Stimulated activated CD4-positive, alpha-beta T cell treated with anti-CD3 and anti-CD28 coated beads, TNF-alpha, amount 100 ng/mL, for 24 hours (primary cell): ENCODE measurements at places on chromosomes 6 and 20.

DNA sequence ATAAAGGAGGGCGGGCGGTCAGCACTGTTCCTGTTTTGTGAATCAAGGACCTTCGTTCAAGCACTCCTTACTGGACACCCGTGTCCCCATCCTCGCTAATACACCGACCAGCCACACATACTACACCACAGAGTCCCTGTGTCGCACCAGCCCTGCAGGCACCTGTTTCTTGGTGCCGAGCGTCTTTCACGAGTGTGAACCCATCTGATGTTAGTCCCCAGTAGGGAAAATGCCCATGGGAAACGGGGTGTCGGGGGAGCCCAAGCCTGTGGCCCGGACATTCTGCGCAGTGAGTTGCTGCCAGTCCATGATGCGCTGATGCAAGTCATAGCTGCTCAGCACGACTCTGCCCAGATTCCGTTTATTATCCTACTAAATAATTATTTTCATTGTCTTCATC is 74.7 kb downstream of the TTLL2 start:
- no peak for DNase-seq

- DNase-seq, result no peak
These were observed 8.3 kb downstream of the TBC1D7 start for GRCh38 chr6:13319891-13320564.

DNA sequence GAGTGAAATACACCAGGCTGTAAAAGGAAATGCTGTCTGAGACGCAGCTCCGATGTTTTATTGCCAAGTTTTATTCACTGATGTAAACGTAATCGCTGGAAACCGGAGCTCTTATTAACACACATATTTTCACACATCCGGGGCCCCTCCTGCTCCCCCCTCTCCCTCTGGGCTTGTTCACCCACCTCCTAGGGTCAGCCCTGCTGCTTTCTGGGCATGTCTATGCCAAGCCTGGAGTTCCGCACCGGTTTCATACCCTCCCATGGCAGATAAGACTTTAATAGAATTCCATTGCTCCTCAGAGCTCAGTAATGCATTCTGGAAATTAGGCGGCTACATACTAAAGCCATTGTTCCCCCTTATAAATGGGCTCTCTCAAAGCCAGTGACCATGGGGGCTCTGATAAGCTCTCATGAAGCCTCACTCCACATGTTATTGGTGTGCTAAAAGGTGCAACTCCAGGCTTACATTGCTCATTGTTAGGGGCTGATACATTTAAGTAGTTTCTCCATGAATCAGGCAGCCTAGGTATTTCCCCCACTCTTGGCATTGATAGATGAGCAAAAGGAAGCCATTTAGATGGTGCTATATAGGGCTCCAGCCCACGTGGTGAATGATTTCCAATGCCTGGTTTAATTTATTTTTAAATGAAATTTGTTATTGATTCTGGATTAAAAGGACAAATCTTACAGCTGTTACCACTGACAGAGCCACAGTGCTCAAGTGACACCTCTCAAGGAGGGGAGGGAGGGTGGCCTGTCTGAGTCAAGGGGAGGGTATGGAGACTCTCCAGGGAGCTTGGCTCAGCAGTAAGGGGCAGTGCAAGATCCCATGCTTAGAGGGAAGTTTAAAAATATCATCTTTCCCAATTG is 4.5 kb upstream of the VSTM2L start:
- no peak for DNase-seq

GRCh38 chr20:60086821-60087562 is 128.8 kb downstream of the CDH26 start:
- no peak for DNase-seq

DNA sequence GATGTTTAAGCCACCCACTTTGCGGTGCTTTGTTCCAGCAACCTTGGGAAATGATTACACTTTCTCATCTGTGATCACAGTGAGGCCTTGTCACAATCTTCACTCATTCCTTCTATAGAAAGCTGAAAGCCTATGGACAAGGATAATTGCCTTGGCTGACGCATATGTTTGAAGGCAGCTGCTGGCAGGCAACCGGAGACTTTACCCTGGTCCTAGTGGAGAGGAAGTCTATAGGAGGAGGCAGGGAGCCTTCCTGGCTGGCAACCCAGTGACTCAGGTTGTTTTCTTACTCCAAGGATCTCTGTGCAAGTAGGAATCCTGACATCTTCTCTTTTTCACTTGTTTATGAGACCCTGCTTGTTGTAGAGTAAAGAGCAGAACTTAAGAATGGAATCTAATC is 34.1 kb upstream of the ESR1 start:
- no peak for DNase-seq

DNA sequence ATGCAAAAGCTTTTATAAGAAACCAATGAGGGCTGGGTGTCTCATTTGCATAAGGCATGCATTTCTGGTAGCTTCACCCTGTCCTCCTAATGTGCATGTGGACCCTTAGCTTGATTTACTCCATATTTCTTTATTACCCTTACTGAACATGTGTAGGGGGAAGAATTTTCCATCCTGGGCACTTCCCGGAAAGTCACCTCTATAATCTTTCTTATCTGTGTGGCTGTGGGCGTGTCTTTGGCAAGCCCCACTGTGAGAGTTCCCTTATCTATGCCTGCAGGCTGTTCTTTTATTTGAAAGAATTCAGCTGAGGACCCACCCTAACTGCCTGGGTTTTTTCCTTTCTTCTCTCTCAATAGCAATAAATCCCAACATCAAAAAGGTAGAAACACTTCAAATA is 627.8 kb downstream of the DOK5 start:
- DNase-seq, result no peak

GRCh38 chr6:18579166-18579565 is 192.0 kb downstream of the RNF144B start:
- no peak for DNase-seq

- DNase-seq, result no peak
These were observed 110.4 kb downstream of the MYB start for GRCh38 chr6:135291288-135292076.

DNA sequence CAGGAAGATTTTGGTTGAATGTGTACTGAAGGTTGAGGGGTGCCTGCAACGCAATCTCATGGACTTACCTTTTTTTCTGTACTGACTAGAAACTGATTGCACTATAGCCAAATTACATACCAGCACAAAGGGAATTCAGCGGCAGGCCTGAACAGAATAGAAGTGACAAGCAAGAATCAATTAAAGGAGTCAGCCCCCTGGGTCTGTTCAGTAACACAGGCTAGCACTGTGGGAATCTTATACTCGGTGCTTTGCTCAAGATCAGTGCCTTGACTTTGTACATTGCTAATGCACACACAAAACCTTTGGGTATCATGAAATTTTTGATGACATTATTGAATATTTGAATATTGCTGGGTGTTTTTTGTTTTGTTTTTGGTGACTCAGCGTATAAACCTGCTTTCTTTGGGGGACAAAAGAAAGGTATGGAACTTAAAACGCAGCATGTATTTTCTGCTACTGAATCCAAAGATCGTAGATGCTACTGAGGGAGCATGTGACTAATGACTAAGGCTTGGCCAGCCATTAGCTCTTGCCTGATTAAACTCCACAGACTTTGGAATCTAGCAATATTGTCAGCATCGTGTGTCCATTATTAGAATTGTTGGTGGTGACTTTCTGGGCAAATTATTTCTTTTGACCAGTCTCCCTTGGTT is 236.6 kb downstream of the ARID1B start:
- DNase-seq, result no peak

DNA sequence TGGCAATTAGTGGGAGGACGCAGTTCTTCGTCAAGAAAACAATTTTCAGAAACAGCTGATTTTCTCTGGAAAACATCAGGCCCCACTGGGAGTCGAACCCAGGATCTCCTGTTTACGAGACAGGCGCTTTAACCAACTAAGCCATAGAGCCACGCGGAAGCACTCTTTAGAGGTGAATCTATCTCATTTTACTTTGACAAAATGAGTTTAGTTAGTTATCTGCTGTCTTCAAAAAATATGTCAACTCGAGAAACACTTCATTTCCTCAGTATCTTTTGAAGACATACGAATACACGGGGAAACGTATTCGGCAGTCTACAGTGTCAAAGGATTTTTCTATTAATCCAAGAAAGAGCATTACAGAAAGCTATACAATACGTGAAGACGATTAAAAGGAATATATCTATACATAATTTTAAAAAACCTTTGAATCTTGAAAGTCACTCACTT is 26.7 kb downstream of the GPX6 start:
- peak; percentile 44 for DNase-seq

- DNase-seq, result no peak
These were observed 102.7 kb upstream of the QKI start for GRCh38 chr6:163311830-163312229.

- DNase-seq, result no peak
These were observed 2.8 kb downstream of the RPS6KA2 start for GRCh38 chr6:166624275-166624674.

DNA sequence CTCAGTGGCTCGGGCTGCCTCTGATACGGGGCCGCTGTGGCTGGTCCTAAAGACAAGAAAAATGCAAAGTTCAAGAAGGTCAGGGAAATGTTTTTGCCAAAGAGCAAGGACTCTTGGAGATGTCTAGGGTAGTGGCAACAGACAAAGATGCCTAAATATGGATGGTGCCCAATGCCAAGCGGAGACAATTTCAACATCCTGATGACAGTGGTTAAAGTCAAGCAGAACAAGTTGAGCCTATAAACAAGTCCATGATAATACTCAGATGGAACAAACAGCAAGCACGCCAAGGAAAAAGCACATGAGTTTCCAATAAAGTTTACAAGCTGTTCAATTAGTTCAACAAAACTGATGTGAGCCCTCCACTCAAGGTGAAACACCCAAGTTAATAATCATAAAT is 51.1 kb downstream of the SLC22A1 start:
- no peak for DNase-seq

DNA sequence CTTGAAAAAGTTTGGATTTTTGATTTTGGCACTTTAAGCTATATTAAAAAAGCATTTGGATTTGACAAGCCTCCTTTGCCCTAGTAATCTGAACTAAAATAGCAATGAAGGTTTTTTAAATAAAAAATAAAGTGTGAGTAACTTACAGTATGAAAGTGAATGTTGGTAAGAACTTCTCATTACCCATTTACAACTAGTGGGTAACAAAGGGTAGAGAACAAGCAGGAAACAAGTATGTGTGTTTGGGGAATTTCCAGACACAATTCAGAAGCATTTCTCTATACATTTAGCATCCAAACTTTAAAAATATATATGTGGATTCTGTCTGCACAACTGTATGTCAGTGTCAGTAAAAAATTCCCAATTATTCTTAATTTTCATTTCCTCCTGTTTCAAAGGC is 2.9 kb downstream of the TMEM30A start:
- DNase-seq, result no peak

DNA sequence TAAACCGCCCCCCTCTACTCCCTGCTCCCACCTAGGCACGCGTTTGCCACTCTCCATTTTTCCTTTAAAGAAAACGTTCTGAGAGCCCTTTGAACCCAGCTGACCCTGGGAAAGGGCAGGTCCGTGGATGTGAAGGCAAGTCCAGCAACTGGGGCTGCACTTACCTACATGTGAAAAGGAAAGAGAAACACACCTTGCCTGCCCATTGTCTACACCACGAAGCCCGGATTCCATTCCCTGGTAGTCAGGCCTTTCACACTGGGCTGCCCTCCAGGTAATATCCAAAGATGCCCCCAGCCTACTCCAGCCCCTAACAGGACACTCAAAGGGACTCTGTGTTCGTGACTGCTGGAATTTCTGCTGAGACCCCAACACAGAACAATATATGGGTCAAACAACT is 94.4 kb downstream of the CD83 start:
- no peak for DNase-seq

DNA sequence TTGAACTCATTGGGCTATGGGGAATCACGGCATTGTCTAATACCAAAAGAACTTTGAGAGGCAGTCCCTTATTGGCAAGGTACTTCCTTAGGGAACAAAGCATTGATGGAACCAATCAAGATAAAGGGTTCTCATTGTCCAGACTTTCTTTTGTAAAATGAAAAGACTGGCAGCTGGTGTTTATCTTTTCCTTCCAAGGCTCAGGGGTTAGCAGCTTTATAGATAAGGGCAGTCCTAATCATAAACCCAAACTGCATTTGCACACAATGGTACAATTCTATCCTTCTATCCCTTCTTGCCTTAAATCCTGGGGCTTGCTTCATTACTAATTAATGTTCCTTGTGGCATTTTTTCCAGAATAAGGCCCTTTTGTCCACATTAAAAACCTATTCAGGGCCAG is 28.6 kb downstream of the CDK19 start:
- DNase-seq, result no peak

DNA sequence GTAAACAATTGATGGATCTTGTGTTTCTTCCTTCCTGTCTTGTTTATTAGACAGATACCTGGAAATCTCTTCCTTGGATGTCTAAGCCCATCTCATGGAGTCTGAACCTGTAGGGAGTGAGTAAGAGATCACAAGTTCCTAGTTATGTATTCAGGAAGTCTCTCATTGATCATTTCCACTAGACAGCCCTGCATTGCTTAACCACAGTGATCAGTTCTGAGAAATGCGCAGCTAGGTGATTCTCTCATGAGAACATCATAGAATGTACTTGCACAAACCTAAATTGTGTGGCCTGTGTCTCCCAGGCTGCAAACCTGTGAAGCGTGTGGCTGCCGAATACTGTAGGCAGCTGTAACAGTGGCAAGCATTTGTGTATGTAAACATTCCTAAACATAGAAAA is 39.1 kb downstream of the FAM120B start:
- DNase-seq, result no peak

DNA sequence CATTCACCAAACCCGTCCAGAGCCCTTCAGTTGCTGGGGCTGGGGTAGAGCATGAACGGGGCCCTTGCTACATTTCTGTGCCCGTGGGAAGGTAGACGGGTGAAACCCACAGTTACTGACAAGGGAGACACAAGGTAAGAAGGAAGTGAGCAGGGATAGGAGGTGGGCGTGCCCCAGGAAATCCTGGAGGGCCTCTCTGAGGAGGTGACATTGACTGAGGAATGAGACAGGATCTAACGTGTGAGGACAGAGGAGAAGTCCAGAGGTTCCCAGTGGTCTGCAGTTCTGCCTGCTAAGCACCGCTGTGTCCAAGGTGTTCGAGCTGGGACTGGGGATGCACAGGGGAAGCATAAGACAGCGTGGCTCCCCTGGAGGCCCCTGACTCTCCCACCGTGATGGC is 378.8 kb downstream of the CDH4 start:
- DNase-seq, result no peak

GRCh38 chr6:106102034-106102433 is 15.9 kb downstream of the PRDM1 start:
- no peak for DNase-seq

DNA sequence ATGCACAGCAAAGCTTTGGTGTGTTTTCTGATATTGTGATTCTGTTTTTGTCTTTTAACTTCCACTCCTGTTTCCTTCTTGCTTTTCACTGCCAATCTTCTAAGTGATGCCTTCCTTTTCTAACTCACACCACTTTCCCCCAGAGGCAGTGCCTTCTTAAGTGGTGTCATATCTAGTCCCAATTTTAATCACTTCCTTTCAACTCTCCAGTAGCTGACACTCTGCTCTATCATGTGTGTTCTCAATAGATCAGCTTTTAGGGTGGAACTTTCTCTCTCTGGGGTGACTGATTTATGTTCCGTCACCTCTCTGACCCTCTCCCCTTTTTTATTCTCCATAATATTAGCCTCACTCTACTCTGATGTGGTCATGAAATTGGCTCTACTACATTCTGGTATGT is 180.7 kb downstream of the CLVS2 start:
- no peak for DNase-seq
